ENCODE measurements at places on chromosomes 4 and X. TPM values are rescaled to one million over a fixed set of nuclear protein-coding genes. Genes with fewer than 3 reads are reported as not detected.

- no peaks in the 10 kb centered on the region for H3K4me1 ChIP-seq
- H3K4me3 ChIP-seq, result no peak overlapping the region
- no peaks in the 10 kb centered on the region for H3K36me3 ChIP-seq
- H3K27ac ChIP-seq, result no peak overlapping the region
Measured at GRCh38 chrX:129039176-129039575, 484.1 kb downstream of the SMARCA1 start.

GRCh38 chrX:20452487-20452886, 185.8 kb upstream of the RPS6KA3 start:
- H3K4me3 ChIP-seq, result no peak overlapping the region
- no peaks in the 10 kb centered on the region for H3K27me3 ChIP-seq
- DNase-seq, result no peak

DNA sequence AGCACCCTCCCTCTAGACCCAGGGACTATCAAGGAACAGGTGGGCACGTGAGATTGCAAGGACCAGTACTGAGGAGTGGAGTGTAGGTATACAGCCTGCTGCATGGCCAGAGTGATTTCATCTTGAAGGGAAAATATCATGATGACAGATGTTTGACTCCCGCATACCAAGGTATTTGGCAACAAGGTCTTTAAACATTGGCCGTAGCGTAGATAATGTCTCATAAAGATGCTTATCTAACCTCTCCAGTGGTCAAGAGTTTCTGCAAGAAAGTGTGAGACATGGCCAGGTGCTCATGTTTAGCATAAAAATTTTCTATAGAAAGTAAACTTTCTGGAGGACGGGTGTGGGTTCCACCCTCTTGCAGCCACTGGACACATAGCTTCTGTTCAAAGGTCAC, 18.7 kb upstream of the ZNF630 start:
- H3K27me3 ChIP-seq, result no peaks in the 10 kb centered on the region
- no peak overlapping the region for H3K27ac ChIP-seq
- DNase-seq, result no peak
- H3K4me3 ChIP-seq, result no peak overlapping the region

DNA sequence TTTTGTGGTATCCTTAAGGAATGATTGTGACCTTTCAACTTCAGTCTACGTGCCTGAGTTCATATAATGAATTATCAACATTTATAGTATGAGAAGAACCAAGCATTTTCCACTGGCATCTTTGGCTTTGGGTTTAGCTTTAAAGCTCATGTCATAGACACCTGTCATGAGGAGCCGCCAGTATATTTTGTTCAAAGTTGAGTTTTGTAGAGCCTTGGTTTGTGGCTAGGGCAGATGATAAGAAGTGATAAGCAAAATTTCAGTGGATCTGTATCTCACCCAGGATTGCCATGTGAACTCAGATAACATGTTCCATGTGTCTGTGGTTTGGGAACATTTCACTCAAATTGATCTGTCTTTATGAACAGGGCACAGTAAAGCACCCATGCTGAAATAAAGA, 873.2 kb downstream of the STPG2 start:
- no peak overlapping the region for H3K4me3 ChIP-seq
- H3K27ac ChIP-seq, result no peak overlapping the region
- H3K4me1 ChIP-seq, result no peaks in the 10 kb centered on the region
- no peak for DNase-seq
- no peaks in the 10 kb centered on the region for H3K36me3 ChIP-seq
- no peaks in the 10 kb centered on the region for H3K27me3 ChIP-seq

DNA sequence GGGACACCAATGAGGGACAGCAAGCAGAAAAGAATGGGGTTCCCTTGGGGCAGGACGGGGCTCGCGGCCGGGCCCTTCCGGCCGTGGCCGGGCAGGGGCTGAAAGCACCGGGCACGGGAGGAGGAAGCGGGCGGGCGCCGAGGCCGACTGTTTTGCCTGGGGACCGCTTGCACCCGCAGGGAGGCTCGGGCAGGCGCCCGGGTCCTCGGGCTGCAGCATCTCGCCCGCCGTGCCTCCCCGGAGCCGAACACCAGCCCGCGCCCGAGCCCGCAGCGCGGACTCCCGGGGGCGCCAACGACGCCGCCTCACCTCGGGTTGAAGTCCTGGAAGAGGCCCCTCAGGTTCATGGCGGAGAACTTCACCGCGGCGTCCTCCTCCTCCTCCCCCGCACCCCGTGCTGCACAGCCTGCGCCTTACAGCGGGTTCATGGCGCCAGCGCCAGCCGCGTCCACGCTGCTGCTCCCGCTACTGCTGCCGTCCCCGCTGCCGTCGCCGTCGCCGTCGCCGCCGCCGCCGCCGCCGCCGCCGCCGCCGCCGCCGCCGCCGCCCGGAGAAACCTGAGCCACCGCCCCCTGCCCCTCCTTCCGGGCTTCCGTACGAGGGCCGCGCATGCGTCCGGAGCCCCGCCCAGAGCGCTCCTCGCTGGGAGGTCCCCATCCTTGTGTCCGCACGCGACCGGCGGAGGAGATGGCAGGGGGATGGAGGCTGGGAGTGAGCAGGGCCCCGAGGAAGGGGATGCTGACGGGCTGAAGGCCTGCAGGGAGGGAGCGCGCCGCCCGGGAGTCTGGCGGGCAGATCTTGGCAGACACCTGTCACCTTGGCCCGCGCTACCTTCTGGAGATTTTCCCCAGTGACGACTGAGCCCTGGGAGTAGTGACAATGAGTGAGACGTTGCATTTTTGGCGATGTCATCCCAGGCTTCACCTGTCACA, at the start of gene TMEM185A:
TMEM185A (minus strand) TSS at position 559 of the 932 bp plus-strand sequence; CDS start at position 347, 212 bp downstream.
- H3K27ac ChIP-seq, result peak within 1 kb of the TSS; percentile 74
- peak within 1 kb of the TSS; percentile 75 for H3K4me3 ChIP-seq
- H3K4me1 ChIP-seq, result peaks cover 21% of the 10 kb centered on the region
- H3K27me3 ChIP-seq, result no peaks in the 10 kb centered on the region

UCP1 gene
- total RNA-seq, result 0.28 TPM

- H3K4me1 ChIP-seq, result no peaks in the 10 kb centered on the region
- no peaks in the 10 kb centered on the region for H3K36me3 ChIP-seq
- DNase-seq, result no peak
- H3K4me3 ChIP-seq, result no peak overlapping the region
Measured at GRCh38 chr4:54378461-54378860, 149.4 kb downstream of the PDGFRA start.

DNA sequence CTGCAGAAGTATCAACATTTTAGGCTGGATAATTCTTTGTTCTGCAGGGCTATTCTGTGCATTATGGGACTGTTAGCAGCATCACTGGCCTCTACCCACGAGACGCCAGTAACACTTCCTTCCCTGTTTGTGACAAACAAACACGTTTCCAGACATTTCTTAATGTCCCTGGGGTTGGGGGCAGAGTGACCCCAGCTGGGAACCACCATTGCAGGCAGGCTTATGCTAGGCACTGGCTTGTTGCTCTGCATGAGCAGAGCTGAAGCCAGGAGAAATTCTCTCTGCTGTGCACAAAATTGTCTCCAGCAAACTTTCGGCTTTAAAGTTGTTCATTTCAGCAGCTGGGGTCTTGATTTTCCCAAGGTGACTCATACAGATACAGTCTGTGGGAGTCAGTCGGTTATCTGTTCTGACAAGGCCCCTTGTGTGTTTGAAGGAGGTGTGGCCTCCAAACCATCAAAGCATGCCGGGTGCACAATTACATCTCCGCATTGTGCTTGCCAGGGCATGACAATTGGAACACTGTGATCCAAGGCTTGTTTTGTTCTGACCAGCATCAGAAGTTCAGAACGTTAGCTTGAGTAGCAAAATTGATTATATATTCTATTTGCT, 156.4 kb upstream of the BOD1L1 start:
- no peaks in the 10 kb centered on the region for H3K36me3 ChIP-seq
- no peak for DNase-seq
- no peak overlapping the region for H3K4me3 ChIP-seq
- H3K27me3 ChIP-seq, result no peaks in the 10 kb centered on the region
- H3K4me1 ChIP-seq, result no peaks in the 10 kb centered on the region
- H3K27ac ChIP-seq, result no peak overlapping the region

UBE2K gene
- total RNA-seq, result 23.8 TPM

BRS3 gene
- not detected for total RNA-seq

GNRHR gene
- not detected for total RNA-seq

CCKAR gene
- total RNA-seq, result not detected

HSD17B10 gene
- total RNA-seq, result 81.7 TPM

SHROOM4 gene
- 9.2 TPM for total RNA-seq

GRCh38 chrX:19214311-19214710, 92.0 kb upstream of the ADGRG2 start:
- H3K4me1 ChIP-seq, result no peaks in the 10 kb centered on the region
- no peak overlapping the region for H3K4me3 ChIP-seq
- no peaks in the 10 kb centered on the region for H3K27me3 ChIP-seq

GRCh38 chrX:42715701-42716262, 62.2 kb downstream of the PPP1R2C start:
- DNase-seq, result no peak
- H3K36me3 ChIP-seq, result no peaks in the 10 kb centered on the region
- H3K27ac ChIP-seq, result no peak overlapping the region
- no peaks in the 10 kb centered on the region for H3K4me1 ChIP-seq
- no peaks in the 10 kb centered on the region for H3K27me3 ChIP-seq
- H3K4me3 ChIP-seq, result no peak overlapping the region

DNA sequence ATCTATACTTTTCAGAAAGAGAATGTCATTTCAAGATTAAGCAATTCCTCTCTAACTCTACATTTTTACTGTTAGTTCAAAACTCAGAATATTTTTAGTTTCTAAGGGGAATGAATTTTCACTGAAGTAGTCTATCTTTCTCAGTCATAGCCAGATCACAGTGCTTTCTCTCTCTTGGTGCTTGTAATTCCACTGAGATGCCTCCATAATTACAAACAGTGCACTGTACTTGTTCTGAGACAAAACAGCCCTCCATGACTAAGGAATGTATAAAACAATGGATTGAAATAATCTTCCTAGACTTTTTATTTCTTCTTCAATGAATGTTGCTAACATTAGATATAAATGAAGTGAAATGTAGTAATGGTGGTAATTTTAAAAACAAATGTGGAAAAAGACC, 603.2 kb upstream of the FAM241A start:
- H3K36me3 ChIP-seq, result no peaks in the 10 kb centered on the region
- no peak overlapping the region for H3K27ac ChIP-seq
- no peak overlapping the region for H3K4me3 ChIP-seq
- H3K27me3 ChIP-seq, result no peaks in the 10 kb centered on the region

SPATA18 gene
- 2.2 TPM for total RNA-seq

- no peaks in the 10 kb centered on the region for H3K36me3 ChIP-seq
- no peaks in the 10 kb centered on the region for H3K27me3 ChIP-seq
- H3K4me3 ChIP-seq, result no peak overlapping the region
- H3K27ac ChIP-seq, result no peak overlapping the region
- no peak for DNase-seq
Measured at GRCh38 chr4:183468210-183469095, 24.0 kb downstream of the CDKN2AIP start.

DNA sequence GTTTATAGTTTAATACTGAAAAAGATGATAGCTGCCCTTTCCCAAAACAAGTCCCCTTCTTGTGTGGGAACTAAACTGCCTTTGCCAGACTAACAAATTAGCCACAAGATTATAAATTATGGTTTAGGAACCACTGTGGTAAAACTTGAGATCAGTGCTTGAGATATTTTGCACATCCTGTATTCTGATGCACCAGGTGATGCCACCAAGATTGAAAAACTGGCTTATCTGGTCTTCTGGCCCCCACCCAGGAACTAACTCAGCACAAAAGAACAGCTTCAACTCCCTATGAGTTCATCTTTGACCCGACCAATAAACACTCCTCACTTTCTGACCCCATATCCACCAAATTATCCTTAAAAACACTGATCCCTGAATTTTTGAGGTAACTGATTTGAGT, 36.7 kb upstream of the EFNB1 start:
- no peaks in the 10 kb centered on the region for H3K27me3 ChIP-seq
- H3K4me3 ChIP-seq, result no peak overlapping the region
- no peak for DNase-seq
- no peak overlapping the region for H3K27ac ChIP-seq
- H3K4me1 ChIP-seq, result no peaks in the 10 kb centered on the region

DNA sequence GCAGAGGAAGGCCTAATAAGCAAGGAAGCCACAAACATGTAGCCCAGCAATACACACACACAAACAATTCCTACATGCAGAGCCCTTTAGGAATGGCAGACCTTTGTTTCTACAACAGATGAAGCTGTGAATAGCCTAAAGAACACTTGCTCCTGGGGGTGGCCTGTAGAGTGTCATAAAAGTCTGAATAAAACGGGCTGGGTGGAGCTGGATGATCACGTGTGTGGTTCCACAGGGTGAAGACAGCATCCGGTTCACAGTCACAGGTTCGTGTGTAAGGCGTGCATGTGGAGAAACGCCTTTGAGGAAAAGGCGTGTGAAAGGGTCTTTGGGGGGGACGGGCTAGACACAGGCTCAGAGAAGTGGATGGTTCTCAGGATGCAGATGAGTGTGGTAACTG, 156.1 kb downstream of the AFAP1 start:
- peaks cover 5% of the 10 kb centered on the region for H3K36me3 ChIP-seq
- H3K4me1 ChIP-seq, result no peaks in the 10 kb centered on the region
- H3K4me3 ChIP-seq, result no peak overlapping the region
- DNase-seq, result no peak
- peak overlapping the region; percentile 80 for H3K27ac ChIP-seq

Measured in right atrium auricular region (tissue), 2 donors.